ENCODE measurements at places on chromosomes 3 and 15.
A peak's percentile ranks its signal among the peaks of the same experiment; 100 is the strongest.

DNA sequence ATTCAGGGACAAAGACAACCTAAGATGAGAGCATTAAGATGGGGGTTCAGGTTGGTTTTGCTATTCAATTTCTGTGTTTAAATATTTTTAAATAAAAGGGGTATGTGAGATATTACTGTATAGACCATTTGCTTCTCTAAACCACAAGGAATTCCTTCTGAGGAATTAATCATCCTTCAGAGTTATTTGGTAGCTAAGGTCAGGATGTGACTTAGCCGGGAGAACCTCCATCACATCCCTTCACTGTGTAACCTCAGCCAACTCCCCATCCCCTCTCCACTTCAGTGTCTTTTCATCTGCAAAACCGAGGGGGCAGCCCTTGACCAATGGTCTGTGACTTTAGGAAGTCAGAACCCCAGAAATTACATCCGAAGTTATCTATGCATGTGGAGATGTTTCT, 48.7 kb upstream of the SKOR1 start:
- no peak for DNase-seq

DNA sequence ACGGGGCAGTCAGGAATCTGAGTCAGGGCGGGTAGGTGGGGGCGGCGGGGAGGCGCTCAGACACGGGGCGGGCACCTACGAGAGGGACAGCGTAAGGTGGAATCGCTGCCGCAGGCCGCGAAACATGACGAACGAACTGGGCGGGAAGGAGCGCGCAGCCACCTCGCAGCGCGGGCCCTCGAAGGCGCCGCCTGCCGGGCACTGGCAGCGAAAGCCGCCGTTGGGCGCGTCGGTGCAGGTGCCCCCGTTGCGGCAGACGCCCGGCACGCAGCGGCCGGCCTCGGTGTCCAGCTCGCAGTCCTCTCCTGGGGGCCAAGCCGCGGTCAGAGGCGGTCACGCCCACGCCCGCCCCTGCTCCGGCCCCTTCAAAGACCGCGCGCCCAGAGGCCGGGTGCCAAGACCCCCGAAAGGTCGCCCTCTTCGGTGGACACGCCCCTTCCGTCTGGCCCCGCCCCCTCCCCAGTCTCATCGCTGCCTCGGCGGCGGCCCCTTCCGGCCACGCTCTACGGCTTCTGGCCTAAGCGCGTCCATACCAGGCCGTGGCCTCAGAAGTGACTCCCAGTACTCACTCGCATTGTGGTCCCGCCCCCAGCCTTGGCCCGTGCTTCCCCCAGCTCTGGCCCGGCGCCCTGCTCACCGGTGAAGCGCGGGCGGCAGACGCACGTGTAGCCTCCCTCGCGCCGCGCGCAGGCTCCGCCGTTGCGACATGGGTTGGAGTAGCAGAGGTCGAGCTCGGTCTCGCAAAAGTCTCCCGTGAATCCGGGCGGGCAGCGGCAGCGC, 6.4 kb downstream of the CELSR3 start:
- DNase-seq, result peak; percentile 84

DNA sequence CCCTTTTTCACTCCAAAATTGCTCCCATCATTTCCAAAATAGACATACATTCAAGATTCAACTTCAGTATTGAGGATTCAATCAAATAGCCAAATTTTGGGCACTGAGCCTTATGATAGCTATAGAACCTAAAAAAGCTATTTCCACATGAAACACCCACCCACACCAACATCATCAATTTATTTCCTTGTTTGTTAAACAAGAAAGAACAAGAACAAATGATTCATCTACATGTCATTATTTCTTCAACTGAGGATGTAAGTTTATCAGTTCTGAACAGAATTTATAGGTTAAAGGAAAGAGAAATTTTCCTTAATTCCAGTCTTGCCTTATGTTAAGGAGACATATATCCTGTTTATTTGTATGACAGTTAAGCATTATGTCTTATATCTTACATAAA, 32.2 kb downstream of the DPPA2 start:
- no peak for DNase-seq

GRCh38 chr3:135491491-135492205, 473.9 kb upstream of the PPP2R3A start:
- DNase-seq, result no peak

DNA sequence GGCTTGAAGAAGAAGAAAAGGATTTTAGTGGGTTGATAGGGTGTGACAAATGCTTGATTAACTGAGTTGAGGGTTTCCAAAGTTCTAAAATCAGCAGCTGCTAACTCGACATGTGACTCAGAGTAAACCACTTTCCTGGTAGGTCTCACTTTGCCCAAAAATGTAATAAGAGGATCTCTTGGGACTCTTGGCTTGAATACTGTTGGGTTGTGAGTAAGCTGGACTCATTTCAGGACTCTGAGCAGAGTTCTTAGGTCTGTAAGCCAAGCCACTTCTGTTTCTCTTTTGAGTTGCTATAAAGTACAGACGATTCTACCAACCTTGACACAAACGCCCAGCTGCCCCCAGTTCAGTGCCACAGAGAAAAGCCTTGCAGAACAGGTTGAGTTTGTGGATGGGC, 241.1 kb downstream of the ZNF621 start:
- no peak for DNase-seq

GRCh38 chr3:142828703-142829305, 60.1 kb downstream of the PCOLCE2 start:
- DNase-seq, result peak; percentile 72

- no peak for DNase-seq
These were observed 38.5 kb upstream of the RASGRP1 start for GRCh38 chr15:38602910-38603670.

DNA sequence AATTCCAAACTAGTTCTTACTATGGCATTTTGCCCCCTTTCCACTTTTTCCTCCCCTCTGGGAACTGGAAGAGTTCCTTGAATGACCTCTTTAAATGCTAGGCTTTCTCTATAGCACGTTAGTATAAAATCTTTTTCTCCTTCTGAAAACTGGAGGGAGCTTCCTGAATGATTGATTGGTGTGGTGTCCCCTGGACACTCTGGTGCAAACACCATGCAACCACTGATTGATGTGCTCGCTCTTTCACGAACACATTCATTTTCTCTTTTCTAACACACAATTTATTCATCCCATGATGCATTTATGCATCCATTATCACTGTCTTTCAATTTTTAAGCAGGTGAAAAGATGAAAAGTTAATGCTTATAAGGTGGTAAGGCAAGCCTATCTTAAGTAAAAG, 159.1 kb upstream of the NANOGP8 start:
- no peak for DNase-seq

GRCh38 chr15:48579945-48580671, 65.4 kb downstream of the FBN1 start:
- DNase-seq, result no peak

- DNase-seq, result no peak
These were observed 16.9 kb downstream of the ITIH3 start for GRCh38 chr3:52811452-52812011.

DNA sequence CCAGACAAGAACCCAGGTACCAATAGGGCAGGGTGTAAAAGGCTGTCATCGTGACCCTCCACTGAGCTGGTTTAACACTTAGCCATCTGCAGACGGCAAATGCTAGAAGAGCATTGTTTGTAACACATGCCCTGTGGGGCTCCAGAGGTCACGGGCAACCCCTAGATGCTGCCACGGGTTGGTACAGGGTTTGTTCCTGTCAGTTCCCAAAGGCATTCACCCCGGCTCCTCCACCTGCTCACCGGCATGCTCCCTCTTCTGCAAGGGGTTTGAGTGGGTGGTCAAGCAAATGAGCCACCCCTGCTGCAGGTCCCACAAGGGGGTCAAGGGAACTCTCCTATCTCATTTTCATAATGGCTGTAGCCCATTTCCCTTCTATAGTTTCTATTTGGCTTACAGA, 229.3 kb downstream of the ZPLD1 start:
- no peak for DNase-seq

Measured in stimulated activated CD4-positive, alpha-beta T cell treated with anti-CD3 and anti-CD28 coated beads, Interleukin-2, amount 100 ng/mL, for 48 hours (primary cell).